ENCODE measurements at places on chromosomes 6 and 20. TPM values are rescaled to one million over a fixed set of nuclear protein-coding genes. Genes with fewer than 3 reads are reported as not detected.

DNA sequence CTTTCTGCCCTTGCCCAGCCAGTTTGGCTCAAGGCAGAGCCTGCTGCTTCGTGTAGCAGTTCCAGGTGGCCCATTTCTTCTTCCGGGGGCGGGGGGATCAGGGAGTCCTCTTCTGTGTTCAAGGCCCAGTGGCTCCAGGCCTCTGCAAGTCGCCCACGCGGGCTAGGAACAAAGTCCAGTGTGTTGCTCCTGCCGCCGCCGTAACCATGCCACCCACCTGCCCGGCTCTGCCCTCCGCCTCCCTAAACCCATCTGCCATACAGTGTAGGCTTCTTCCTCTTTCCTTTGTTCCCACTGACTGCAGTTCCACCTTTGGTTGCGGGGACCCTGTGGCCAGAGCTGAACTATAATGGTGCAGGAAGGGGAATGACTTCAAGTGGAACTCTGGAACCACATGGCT lies 43.9 kb upstream of the SRF start:
- H3K27ac ChIP-seq, result no peak overlapping the region
- H3K36me3 ChIP-seq, result peaks cover 7% of the 10 kb centered on the region

- no peak overlapping the region for H3K27ac ChIP-seq
- H3K4me3 ChIP-seq, result no peak overlapping the region
- H3K36me3 ChIP-seq, result no peaks in the 10 kb centered on the region
- H3K4me1 ChIP-seq, result no peaks in the 10 kb centered on the region
Measured at GRCh38 chr20:40481337-40481736, 207.7 kb downstream of the MAFB start.

DNA sequence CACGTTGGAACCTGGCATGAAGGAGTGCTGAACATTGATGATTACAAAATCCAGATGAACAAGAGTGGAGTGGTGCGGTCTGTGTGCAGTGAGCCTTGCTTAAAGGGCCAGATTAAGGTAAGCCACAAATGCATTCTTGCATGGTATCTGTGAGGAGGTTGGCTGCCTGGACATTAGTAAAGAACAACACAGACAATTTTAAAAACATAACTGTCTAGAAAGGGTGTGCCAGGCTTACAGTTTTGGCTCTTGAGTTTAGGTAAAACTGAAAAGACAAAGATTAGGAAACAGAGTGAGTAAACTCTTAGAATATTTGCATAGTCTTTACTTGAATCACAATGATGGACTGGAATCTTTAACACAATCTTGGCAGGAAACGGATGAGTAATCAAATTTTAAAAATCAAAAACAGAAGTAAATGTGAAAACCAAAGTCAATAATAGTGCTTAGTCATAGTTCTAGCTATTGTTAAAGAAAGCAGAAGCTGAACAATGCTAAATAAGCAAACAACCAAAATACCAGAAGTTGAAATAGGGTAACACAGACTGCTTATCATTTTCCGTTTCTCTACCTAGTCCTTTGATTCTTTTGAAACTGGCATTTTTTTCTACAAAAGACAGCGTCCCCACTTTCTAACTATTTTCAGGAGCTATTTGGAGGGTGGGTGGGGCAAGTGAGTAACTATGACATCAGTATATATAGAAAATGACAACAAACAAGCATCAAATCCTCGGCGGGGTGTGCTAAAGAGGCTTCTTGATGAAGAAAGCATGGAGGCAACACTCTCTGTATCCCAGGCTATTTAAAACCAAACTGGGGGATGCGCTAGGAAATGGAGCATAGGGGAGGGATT lies 185.8 kb upstream of the RAB32 start:
- no peaks in the 10 kb centered on the region for H3K36me3 ChIP-seq
- no peak overlapping the region for H3K27ac ChIP-seq
- no peaks in the 10 kb centered on the region for H3K27me3 ChIP-seq
- H3K4me3 ChIP-seq, result no peak overlapping the region
- no peak for DNase-seq

- no peak overlapping the region for H3K4me3 ChIP-seq
- H3K4me1 ChIP-seq, result peaks cover 8% of the 10 kb centered on the region
- DNase-seq, result peak; percentile 66
- H3K27ac ChIP-seq, result no peak overlapping the region
Measured at GRCh38 chr20:10710991-10711775, 37.4 kb upstream of the JAG1 start.

- H3K27ac ChIP-seq, result no peak overlapping the region
- no peak for DNase-seq
- H3K4me1 ChIP-seq, result no peaks in the 10 kb centered on the region
- no peaks in the 10 kb centered on the region for H3K36me3 ChIP-seq
- no peaks in the 10 kb centered on the region for H3K27me3 ChIP-seq
- no peak overlapping the region for H3K4me3 ChIP-seq
Measured at GRCh38 chr20:11182720-11183119, 508.9 kb upstream of the JAG1 start.

GRCh38 chr6:46281110-46281509 lies 110.3 kb upstream of the ENPP5 start:
- no peaks in the 10 kb centered on the region for H3K36me3 ChIP-seq
- DNase-seq, result no peak
- peaks cover 20% of the 10 kb centered on the region for H3K4me1 ChIP-seq

GRCh38 chr6:16816891-16817290 lies 55.6 kb upstream of the ATXN1 start:
- no peaks in the 10 kb centered on the region for H3K4me1 ChIP-seq
- no peaks in the 10 kb centered on the region for H3K36me3 ChIP-seq
- no peak for DNase-seq
- no peaks in the 10 kb centered on the region for H3K27me3 ChIP-seq
- H3K27ac ChIP-seq, result no peak overlapping the region

GRCh38 chr6:45608252-45608913 lies 230.6 kb upstream of the SUPT3H start:
- no peak overlapping the region for H3K27ac ChIP-seq
- no peaks in the 10 kb centered on the region for H3K36me3 ChIP-seq

GRCh38 chr6:44316481-44316880 lies 3.3 kb upstream of the AARS2 start:
- H3K27me3 ChIP-seq, result no peaks in the 10 kb centered on the region
- no peak overlapping the region for H3K27ac ChIP-seq
- no peak overlapping the region for H3K4me3 ChIP-seq

DNA sequence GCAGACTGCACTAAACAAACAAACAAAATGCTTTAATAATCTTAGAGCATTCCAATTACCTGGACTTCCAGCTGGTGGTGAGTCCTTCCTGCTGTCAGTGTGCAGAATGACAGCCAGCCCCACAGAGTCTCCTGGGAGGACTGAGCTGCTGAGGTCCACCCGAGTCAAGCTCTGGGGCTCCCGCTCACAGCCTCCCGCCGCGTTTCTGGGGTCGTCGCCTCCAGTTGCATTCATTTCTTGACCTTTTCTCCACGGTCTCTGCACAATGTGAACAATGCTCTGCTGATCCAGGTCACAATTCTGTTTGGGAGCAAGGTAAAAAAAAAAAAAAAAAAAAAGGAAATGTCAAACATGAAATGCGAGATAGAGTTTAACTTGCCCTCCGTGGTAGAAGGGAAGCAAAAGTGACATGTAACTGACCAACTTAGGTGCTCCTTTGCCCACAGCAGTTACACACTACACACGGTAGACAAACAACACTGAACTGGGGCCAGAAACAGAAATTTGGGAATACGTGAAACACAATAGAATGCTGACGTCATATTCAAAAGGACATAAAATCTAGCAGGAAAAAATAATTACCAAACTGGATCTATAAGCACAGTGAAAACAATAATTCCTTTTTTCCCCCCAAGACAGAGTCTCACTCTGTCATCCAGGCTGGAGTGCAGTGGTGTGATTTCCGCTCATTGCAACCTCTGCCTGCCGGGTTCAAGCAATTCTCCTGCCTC lies 464.9 kb downstream of the PRKN start:
- no peaks in the 10 kb centered on the region for H3K27me3 ChIP-seq
- no peak overlapping the region for H3K27ac ChIP-seq
- no peaks in the 10 kb centered on the region for H3K36me3 ChIP-seq
- H3K4me1 ChIP-seq, result peaks cover 3% of the 10 kb centered on the region
- H3K4me3 ChIP-seq, result no peak overlapping the region

GRCh38 chr6:69303382-69303781 lies 493.4 kb downstream of the LMBRD1 start:
- DNase-seq, result no peak
- no peak overlapping the region for H3K27ac ChIP-seq
- H3K4me3 ChIP-seq, result no peak overlapping the region
- H3K4me1 ChIP-seq, result no peaks in the 10 kb centered on the region
- no peaks in the 10 kb centered on the region for H3K36me3 ChIP-seq
- no peaks in the 10 kb centered on the region for H3K27me3 ChIP-seq

The DNMT3B gene
- 1.0 TPM for total RNA-seq

The BTBD3 gene
- 32.4 TPM for total RNA-seq

The PRSS16 gene
- 18.0 TPM for total RNA-seq

The RIPOR2 gene
- 66.9 TPM for total RNA-seq

The TPBG gene
- total RNA-seq, result 10.0 TPM

The SNAP25 gene
- total RNA-seq, result 5.4 TPM

The EBF4 gene
- 8.2 TPM for total RNA-seq

The NRSN1 gene
- total RNA-seq, result not detected

The IL20RA gene
- 16.2 TPM for total RNA-seq
